Kidney epithelial cell (primary cell): ENCODE measurements at places on chromosomes 2 and 18. TPM values are rescaled to one million over a fixed set of nuclear protein-coding genes. Genes with fewer than 3 reads are reported as not detected.

GRCh38 chr2:121151311-121152109 lies 133.5 kb downstream of the TFCP2L1 start:
- DNase-seq: no peak

- DNase-seq: no peak
Measured at GRCh38 chr2:46899053-46899452, 16.6 kb downstream of the MCFD2 start.

GRCh38 chr18:76801567-76802505 lies 20.5 kb upstream of the ZNF236 start:
- DNase-seq: no peak

DNA sequence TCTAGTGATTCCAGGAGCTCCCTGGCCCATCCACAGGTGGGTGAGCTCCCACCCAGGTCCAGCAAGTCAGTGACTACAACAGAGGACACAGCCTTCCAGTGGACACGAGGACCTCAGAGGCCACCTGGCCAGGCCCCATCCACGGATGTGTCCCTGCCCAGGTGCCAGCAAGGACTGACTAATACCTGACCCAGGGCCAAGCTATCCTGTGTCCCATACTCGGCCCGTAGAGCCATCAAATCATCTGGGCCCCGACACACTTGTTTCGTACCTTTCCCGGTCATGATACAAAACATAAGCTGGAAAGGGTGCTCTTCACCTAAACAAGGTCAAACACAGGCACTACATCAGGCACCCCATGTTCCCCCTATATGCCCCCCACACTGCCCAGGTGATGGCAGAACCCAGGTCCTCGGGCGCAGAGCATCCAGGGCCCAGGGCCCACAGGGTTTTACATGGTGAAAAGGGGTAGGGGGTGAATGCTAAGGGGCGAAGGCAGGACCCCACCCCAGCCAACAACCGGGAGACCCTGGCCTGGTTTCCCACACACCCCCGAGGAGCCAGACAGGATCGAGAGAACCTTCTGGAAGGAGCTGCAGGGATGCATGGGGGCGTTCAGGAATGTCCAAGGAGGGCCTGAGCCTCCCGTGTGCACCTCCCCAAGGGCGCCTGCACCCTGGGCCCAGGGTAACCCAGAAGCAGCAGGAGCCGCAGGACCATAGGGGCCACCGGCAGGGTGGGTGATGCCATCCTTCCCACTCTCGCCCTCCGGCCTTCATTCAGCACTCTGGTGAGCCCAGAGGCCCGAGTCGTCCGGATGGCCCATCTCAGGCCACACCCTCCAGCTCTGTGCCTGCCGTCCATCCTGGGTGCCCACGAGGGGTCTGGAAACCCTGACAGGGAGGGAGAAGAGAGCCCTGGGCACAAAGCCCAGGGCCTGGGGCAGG lies 94.3 kb downstream of the HDAC4 start:
- no peak for DNase-seq

DNA sequence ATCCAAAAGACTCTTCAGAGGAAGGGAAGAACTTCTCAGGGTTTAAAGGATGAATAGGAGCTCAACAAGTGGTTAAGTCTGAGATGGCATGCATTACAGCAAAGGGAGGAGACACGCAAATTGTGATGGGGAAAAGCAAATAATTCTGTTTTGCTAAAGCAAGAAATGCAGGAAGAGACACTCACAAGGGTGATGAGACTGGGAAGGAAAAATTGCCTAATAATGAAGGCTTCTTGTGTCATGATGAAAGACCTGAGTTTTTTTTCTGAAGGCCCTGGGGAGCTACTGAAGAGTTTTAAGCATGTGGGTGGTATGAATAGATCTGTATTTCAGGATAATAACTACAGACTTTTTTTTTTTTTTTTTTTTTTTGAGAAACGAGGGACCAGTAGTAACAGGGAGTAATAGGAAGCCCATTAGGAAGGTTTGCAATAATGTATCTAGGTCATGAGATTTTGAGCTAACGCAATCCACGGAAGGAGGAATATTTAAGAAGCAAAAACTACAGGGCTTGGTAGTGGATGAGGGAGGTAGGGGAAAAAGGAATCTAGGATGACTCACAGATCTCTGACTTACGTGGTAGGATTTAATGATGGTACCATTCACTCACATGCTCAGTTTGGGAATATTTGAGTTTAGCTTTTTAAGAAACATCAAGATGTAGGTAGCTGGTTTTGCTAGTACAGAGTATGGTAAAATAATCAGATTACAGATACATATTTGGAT lies 16.0 kb upstream of the SERPINB3 start:
- no peak for DNase-seq

- DNase-seq: no peak
Measured at GRCh38 chr18:48295586-48296311, 113.4 kb downstream of the ZBTB7C start.

GRCh38 chr2:206970589-206971360 lies 31.5 kb downstream of the CPO start:
- DNase-seq: no peak

DNA sequence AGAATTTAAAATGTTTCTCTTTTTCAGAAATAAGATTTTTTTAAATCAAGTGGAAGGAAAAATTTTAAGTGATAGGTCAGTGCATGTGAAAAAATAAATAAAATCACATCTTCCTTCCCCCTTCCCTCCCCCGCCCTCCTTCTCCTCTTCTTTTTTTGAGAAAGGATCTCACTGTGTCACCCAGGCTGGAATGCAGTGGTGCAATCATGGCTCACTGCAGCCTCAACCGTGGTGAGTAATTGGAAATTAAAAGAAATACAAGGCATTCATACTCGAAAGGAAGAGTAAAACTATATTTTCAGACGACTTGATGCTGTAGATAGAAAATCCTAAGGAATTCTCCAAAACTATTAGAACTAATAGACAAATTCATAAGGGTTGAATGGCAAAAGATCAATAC lies 16.9 kb upstream of the CRACDL start:
- no peak for DNase-seq

DNA sequence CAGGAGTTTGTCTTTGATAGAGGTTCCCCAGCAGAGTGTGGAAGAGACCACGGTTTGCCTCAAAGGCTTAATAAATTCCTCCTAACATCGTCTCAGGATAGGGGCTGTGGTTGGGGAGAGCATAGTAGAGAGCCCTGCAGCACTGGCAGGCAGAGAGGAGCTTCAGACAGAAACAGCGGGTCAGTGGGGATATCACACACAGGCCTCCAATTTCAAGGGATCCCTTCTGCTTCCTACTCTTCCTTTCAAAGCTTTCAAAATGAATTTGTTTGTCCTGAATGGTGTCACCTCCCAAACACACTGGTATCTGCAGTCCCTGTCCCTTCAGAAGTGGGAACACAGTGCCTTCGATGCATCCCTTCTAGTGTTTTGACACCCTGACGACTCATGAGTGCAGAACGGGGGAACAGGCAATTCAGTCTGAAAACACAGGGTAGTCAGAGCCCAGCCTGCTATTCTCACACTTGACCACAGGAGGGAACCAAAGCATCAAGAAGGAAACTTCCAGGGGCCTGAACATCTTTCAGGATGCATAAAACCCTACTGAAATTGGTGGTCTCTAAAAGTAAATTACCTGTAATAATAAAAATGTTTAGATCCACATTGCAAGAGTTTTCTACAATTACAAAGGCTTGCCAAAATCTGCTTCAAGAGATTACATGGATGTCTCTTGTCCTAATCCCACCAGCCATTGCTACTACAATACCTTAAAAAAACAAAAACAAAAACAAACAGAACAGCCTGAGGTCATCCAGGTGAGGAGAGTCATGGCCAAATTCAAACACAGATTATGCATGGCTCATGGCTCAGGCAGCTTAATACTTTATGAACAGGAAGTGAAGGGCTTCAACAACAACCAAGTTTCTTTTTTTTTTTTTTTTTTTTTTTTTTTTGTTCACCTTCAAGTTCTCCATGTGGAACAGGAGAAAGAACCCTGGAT lies 49.8 kb downstream of the SLC14A2 start:
- DNase-seq: peak; percentile 23

Gene APCDD1
- 0.71 and 1.2 TPM in 2 replicates for total RNA-seq

GRCh38 chr18:10437837-10438236 lies 16.6 kb upstream of the APCDD1 start:
- DNase-seq: no peak

Gene SRD5A2
- under 0.01 and 0.17 TPM in 2 replicates for total RNA-seq

Gene ACOXL
- 0.58 and 1.6 TPM in 2 replicates for total RNA-seq

Gene MAPK4
- total RNA-seq: 3.1 and 6.0 TPM in 2 replicates

- DNase-seq: no peak
Measured at GRCh38 chr18:36775396-36775795, 53.4 kb downstream of the TPGS2 start.

Gene ADRA2B
- total RNA-seq: 0.07 and 0.13 TPM in 2 replicates

- no peak for DNase-seq
Measured at GRCh38 chr2:7752291-7752690, 835.1 kb downstream of the RNF144A start.

GRCh38 chr2:144848423-144848822 lies 328.5 kb upstream of the ZEB2 start:
- no peak for DNase-seq

Gene MORN2
- 14.1 and 22.7 TPM in 2 replicates for total RNA-seq

- DNase-seq: no peak
Measured at GRCh38 chr2:237670641-237671040, 43.3 kb downstream of the LRRFIP1 start.

DNA sequence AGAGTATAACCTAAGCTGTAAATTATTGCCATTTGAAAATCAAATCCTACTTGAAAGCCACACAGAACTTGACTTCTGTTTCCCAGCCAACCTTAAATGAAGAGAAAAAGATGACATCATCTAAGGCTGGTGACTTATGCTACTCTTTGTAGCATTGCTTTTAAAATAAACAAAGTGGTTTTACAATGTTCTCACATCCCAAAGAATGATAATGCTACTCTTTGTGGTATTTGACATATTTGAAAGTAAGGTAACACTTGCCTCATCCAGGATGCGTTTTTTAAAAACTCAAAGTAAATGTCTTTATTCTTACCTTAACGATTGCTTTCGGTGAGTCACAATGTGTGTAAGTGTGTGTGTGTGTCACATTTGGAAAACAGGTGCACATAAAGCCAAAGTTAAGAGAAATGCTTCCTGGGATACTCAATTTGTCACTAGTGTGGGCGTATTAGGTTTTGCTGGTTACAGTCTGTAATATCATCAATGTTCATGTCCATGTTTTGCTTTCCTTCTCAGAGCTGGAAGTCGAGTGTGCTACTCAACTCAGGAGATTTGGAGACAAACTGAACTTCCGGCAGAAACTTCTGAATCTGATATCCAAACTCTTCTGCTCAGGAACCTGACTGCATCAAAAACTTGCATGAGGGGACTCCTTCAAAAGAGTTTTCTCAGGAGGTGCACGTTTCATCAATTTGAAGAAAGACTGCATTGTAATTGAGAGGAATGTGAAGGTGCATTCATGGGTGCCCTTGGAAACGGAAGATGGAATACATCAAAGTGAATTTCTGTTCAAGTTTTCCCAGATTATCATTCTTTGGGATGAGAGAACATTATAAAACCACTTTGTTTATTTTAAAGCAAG lies 2.6 kb downstream of the PMAIP1 start:
- no peak for DNase-seq

GRCh38 chr2:174031226-174031625 lies 66.1 kb upstream of the SP3 start:
- no peak for DNase-seq

DNA sequence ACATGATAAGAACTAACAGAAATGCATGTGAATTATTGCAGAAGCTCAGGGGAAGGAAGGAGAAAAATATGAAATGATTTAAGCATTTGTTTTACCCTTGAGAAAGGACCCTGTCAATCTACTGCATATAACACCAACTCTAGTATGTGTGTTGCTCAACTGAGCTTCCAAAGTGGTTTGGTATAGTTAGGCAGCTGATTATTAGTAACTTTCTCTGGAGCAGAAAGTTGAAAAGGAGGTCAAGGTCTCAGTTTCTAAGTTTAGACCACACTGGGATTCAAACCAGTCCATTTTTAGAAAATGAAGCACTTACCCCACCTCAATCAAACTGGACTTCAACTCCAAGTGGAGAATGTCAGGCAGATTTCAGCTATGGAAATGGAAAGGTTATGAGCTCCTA lies 123.3 kb upstream of the CDC42EP3 start:
- DNase-seq: no peak

DNA sequence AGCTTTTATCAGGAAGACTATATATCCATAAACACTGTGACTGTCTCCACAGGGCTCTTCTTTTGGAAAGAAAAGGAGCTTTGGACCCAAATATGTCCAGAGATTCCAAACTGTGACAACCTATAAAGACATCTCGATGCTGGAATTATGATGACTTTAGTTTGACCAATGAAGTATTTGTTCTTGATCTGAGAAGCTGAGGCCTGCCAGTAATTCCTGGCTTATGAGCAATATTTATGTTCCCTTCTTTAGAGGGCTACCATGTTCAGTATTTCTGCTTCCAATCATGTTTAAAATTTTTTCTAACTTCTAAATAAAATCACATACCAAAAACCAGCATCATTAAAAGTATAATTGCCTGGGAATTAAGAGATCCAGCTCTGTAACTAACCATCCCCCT lies 41.1 kb downstream of the FEZ2 start:
- no peak for DNase-seq

- DNase-seq: no peak
Measured at GRCh38 chr18:44766450-44766849, 85.8 kb downstream of the SETBP1 start.

Gene HOXD8
- total RNA-seq: 18.1 and 22.5 TPM in 2 replicates

DNA sequence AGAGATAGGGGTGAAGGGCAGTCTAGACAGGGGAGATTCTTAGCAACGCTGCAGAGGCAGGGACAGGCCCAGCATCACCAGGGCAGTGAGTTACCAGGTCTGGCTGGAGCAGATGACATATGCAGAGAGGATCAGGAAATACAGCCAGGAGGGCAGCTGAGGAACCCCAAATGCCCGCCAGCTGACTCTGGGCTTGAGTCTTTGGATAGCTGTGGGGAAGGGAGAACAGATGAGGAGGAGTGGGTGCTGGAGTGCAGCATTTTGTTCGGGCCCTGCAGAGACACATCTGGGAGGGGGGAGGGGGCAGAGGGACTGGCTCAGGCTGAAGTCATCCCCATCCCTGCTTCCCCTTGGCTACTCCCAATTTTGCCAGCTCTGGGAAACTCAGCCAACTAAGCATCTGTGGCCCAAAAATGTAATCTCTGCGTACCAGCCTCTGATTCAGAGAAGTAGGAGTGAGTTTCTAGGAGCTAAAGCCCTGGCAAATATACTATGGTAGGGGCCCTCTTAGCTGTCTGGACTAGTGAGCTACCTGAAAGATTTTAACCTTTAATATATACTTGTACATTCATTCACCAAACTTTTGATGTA lies 214.5 kb downstream of the ZBTB7C start:
- DNase-seq: no peak

Gene FAM228A
- 0.29 TPM in 1 of 2 replicates, not detected in the other for total RNA-seq

Gene EEF1B2
- total RNA-seq: 654 and 772 TPM in 2 replicates

Gene GPR45
- not detected in 2 replicates for total RNA-seq

GRCh38 chr2:62099523-62100175 lies 96.3 kb upstream of the B3GNT2 start:
- DNase-seq: no peak

Gene COLEC11
- total RNA-seq: not detected in 2 replicates

Gene LYPD6B
- 1.2 and 5.3 TPM in 2 replicates for total RNA-seq

- no peak for DNase-seq
Measured at GRCh38 chr2:149767516-149767974, 180.0 kb upstream of the MMADHC start.
